Heart left ventricle (tissue), 16 donors: ENCODE measurements at places on chromosomes 13 and 19. TPM values are rescaled to one million over a fixed set of nuclear protein-coding genes. Genes with fewer than 3 reads are reported as not detected.
A peak's percentile ranks its signal among the peaks of the same experiment; 100 is the strongest.

GRCh38 chr19:5250127-5250659 is 90.4 kb downstream of the PTPRS start:
- peak; percentile 73 for DNase-seq

GRCh38 chr19:46624958-46625661 is at the start of gene PTGIR:
PTGIR (minus strand) TSS chr19:46625089; CDS start chr19:46624225, 864 bp downstream.
- DNase-seq: peak; percentile 81

DNA sequence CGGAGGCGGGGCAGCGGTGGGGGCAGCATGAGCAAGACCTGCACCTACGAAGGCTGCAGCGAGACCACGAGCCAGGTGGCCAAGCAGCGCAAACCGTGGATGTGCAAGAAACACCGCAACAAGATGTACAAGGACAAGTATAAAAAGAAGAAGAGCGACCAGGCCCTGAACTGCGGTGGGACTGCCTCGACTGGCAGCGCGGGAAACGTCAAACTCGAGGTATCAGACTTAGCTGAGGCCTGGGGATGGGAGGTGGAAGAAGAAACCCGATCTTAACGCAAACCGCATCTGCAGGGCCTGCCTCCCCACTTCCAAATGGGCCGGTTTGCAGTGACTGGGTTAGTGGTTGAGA is 693 bp downstream of the RFXAP start:
- peak; percentile 25 for DNase-seq

SBK2 gene
- 1.8 TPM for total RNA-seq

CLEC4M gene
- total RNA-seq: not detected

DNA sequence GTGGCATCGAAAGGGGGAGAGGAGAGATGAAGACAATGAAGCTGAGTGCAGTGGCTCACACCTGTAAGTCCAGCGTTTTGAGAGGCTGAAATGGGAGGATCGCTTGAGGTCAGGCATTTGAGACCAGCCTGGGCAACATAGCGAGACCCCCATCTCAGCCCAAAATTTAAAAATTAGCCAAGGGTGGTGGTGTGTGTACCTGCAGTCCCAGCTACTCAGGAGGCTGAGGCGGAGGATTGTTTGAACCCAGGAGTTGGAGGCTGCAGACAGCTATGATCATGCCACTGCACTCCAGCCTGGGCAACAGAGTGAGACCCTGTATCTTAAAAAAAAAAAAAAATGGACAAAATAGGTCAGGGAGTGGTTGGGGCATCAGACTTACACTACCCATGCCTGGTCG is 7.6 kb downstream of the RDH8 start:
- DNase-seq: no peak

IZUMO2 gene
- total RNA-seq: not detected

- no peak for DNase-seq
These were observed 954.7 kb downstream of the SLITRK6 start for GRCh38 chr13:84844473-84844872.

- no peak for DNase-seq
These were observed 26.2 kb downstream of the TUBA3C start for GRCh38 chr13:19155321-19155861.

DNA sequence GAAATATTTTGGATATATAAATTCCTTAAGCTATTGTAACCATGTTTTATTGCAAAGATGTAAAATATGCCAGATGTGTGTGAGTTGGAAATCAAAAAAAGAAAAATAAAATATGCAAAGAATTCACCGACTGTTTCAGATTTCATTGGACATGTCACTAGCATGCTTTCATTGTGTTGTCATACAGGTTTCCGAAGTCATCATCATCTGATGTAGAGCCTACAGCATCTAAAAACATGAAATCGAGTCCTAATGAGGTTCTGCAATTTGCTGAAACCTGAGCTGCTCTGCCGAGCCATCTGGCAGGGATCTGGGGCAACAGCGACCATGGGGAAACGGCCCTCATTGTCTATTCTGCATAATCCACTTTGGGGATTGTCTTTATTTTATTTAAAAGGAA is 196.1 kb upstream of the MAB21L1 start:
- DNase-seq: no peak

DNA sequence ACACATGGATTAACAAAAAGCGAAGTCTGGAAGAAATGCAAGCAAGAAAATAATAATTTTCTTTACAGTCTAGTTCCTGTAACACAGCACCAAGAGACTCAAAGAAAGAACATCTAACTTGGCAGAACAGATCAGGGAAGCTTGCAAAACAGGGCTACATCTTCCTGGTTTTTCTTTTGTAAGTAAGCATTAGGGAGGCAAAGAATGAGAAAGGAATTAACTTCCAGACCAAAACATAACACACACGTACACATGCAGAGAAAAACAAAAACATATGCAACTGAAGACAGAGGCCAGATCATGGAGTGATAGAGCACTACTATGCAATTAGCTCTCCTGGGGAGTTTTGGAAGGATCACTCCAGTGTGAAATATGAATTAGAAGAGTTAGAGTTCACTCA is 120.5 kb downstream of the DIAPH3 start:
- no peak for DNase-seq

RASIP1 gene
- total RNA-seq: 10.7 TPM

DNA sequence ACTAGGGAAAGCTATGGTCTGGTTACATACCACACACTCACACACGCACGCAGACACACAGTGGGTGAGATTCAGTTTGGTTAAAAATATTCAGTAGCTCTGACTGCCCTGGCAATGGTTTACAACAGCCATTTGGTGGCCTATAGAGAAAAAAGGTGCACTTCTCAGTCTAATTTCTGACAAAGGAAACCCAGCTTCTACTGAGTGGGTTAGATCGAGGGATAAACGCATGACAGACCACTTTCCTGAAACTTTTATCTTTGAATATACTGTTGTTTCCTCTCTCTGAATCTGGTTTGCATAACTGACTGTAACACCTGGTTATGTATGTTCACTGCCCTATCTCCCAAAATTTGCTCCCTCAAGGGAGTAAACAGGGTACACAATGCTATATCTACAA is 2.5 kb downstream of the LIG4 start:
- DNase-seq: no peak

CGB8 gene
- not detected for total RNA-seq

GRCh38 chr19:10388957-10389356 is 8.6 kb upstream of the TYK2 start:
- peak; percentile 85 for DNase-seq

GRCh38 chr19:7694499-7694898 is 7.4 kb downstream of the FCER2 start:
- DNase-seq: no peak

- no peak for DNase-seq
These were observed 1.4 kb downstream of the SH2D3A start for GRCh38 chr19:6765738-6766356.

- DNase-seq: peak; percentile 66
These were observed at the start of gene CTXN1 for GRCh38 chr19:7926021-7926726. CTXN1 (minus strand) TSS chr19:7926135; CDS start chr19:7925538, 597 bp downstream.

ZNF844 gene
- total RNA-seq: 23.1 TPM

GRCh38 chr19:19628501-19629134 is 598 bp upstream of the LPAR2 start:
- DNase-seq: no peak

- DNase-seq: no peak
These were observed 317.8 kb downstream of the ATP8A2 start for GRCh38 chr13:25689539-25689938.

DNA sequence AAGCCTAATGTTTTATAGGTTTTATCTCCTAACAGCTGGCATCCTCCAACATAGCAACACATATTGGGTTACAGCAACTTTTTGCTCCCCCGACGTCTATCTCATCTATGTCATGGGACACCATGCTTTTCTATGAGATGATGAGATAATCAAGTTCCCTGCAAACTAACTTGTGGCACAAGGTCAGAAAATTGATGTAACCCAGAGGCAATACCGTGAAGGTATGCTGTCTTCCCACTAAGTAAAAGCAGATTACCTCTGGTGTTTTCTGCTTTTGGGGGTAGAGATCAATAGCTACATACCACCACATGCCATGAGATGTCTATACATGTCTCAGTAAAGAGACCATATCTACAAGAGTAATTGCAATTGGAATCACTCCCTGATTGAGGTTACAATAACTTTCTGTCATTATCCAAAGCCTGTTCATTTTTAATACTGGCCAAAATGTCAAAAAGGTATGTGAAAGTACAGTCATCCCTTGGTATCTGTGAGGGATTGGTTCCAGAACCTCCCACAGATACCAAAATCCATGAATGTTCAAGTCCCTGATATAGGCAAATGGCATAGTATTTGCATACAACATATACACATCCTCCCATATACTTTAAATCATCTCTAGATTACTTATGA is 131.3 kb downstream of the CYSLTR2 start:
- no peak for DNase-seq

RDH8 gene
- total RNA-seq: not detected

DNA sequence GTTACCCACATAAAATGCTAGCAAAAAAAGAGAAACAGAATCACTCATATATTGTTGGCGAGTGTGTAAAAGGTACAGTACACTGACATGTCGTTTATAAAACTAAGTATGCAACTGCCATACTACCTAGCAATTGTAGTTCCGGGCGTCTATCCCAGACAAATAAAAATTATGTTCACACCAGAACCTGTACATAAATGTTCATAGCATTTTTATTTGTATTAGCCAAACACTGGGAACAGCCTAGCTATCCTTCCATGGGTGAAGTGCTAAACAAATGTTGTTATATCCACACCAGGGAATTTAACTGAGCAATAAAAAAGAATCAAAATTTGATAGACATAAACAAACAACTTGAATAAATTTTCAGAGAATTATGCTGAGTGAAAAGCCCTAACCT is 28.9 kb upstream of the POSTN start:
- DNase-seq: no peak

- DNase-seq: no peak
These were observed 6.4 kb upstream of the IPO5 start for GRCh38 chr13:97946951-97947588.

GRCh38 chr19:52566121-52566520 is 4.0 kb upstream of the ZNF701 start:
- DNase-seq: no peak
